HS-5 (cell line): ENCODE measurements at places on chromosomes 7 and 10.

GRCh38 chr10:52479567-52479966, 165.5 kb downstream of the DKK1 start:
- no peak for DNase-seq

- DNase-seq = no peak
Measured at GRCh38 chr7:18496341-18496700, 772 bp downstream of the HDAC9 start.

- peak; percentile 60 for DNase-seq
Measured at GRCh38 chr7:22488643-22489462, 11.1 kb downstream of the STEAP1B start.

GRCh38 chr10:88473989-88474883, 108.9 kb downstream of the RNLS start:
- DNase-seq = no peak

- no peak for DNase-seq
Measured at GRCh38 chr10:27366769-27367168, 126.2 kb upstream of the ACBD5 start.

DNA sequence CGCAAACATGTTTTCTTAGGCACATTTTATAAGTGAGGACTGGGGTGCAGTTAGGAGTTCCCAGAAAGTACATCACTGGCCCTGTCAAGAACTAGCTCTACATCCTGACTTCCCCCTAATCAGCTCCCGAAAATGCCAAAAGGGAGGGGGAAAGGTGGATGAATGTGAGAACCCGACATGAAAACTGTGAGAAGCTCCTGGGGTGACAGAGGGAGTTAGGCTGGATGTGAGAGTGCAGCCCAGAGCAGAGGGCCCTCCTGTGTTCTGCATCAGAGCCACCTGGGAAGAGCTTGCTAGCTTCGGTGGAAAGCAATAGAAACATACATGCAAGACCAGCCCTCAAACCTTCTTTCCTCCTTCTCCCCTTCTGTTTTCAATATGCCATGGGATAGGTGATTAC, 30.5 kb upstream of the SEM1 start:
- no peak for DNase-seq

- no peak for DNase-seq
Measured at GRCh38 chr7:95479992-95480624, 5.6 kb upstream of the ASB4 start.

DNA sequence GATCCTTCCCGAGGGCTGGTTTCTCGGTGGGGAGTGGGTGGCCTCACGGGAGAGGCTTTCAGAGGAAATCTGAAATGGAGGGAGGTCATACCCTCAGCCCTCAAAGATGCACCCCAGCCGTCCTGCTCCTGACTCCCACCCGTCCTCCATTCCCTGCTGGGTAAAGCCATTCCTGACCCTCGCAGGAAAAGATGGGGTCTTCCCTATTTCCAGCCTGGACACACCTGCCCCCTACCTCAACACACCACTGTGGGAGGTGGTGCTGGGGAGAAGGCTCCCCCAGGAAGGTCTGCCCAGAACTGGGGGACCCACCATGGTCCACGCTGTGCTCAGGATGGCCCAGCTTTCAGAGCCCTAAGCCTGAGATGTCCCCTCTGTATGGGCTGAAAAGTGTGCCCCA, 86.9 kb downstream of the CHST15 start:
- DNase-seq = no peak

DNA sequence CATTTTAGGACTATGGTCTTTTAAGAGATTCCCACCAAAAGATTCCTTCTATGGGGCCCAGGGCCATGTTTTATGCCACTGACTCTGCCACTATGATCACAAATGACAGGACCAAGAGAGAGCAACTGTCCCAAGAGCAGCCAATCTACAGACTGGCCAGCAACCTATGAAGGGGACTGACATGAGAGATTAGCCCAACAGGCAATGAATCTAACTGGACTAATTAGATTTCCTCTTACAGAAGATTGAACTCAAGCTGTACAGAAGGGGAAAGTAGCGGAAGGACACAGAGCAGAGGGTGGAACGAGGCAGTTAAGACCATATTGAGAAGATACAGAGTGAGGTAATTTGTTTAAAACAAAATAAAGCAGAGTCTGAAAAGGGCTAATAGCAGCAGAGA, 25.8 kb downstream of the ZNF800 start:
- no peak for DNase-seq

- DNase-seq = no peak
Measured at GRCh38 chr7:42880392-42880791, 31.5 kb downstream of the C7orf25 start.
